ENCODE measurements at places on chromosomes 6 and 20.
A peak's percentile ranks its signal among the peaks of the same experiment; 100 is the strongest.

- H3K4me3 ChIP-seq, result no peak overlapping the region
- H3K4me1 ChIP-seq, result no peaks in the 10 kb centered on the region
- no peak overlapping the region for H3K27ac ChIP-seq
- no peaks in the 10 kb centered on the region for H3K27me3 ChIP-seq
- no peaks in the 10 kb centered on the region for H3K36me3 ChIP-seq
- no peak for DNase-seq
Measured at GRCh38 chr6:111524252-111524651, 41.2 kb upstream of the REV3L start.

GRCh38 chr6:15528870-15529269 lies 134.0 kb downstream of the DTNBP1 start:
- peaks cover 11% of the 10 kb centered on the region for H3K4me1 ChIP-seq
- no peak overlapping the region for H3K4me3 ChIP-seq
- no peak overlapping the region for H3K27ac ChIP-seq
- peaks cover 40% of the 10 kb centered on the region for H3K36me3 ChIP-seq

- H3K4me1 ChIP-seq, result no peaks in the 10 kb centered on the region
- H3K27ac ChIP-seq, result no peak overlapping the region
- H3K4me3 ChIP-seq, result no peak overlapping the region
- no peaks in the 10 kb centered on the region for H3K36me3 ChIP-seq
- DNase-seq, result no peak
Measured at GRCh38 chr6:134689641-134690040, 260.3 kb downstream of the ALDH8A1 start.

DNA sequence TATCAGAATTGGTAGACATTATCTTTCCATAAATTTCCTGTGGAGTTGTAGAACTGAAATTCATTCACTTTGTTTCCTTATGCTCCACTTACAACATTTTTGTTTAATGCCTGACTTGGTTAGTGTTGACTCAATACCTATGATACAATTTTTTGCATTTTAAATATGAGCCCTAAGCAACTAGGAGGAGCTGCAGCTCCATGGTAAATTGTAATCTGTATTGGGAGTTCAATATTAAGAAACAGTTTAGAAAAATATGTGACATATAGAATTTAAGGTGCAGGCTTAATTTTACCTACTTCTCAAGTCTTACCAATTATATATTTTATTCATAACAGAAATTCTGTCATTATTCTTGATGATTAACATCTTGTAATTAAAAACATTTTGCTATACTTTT lies 868.3 kb downstream of the EYS start:
- no peaks in the 10 kb centered on the region for H3K36me3 ChIP-seq
- no peak overlapping the region for H3K4me3 ChIP-seq
- DNase-seq, result peak; percentile 21
- H3K27ac ChIP-seq, result no peak overlapping the region
- no peaks in the 10 kb centered on the region for H3K27me3 ChIP-seq

- H3K36me3 ChIP-seq, result no peaks in the 10 kb centered on the region
- H3K27ac ChIP-seq, result no peak overlapping the region
- H3K27me3 ChIP-seq, result peaks cover 16% of the 10 kb centered on the region
- no peak for DNase-seq
- H3K4me3 ChIP-seq, result no peak overlapping the region
Measured at GRCh38 chr20:4519534-4519933, 202.2 kb upstream of the PRND start.

DNA sequence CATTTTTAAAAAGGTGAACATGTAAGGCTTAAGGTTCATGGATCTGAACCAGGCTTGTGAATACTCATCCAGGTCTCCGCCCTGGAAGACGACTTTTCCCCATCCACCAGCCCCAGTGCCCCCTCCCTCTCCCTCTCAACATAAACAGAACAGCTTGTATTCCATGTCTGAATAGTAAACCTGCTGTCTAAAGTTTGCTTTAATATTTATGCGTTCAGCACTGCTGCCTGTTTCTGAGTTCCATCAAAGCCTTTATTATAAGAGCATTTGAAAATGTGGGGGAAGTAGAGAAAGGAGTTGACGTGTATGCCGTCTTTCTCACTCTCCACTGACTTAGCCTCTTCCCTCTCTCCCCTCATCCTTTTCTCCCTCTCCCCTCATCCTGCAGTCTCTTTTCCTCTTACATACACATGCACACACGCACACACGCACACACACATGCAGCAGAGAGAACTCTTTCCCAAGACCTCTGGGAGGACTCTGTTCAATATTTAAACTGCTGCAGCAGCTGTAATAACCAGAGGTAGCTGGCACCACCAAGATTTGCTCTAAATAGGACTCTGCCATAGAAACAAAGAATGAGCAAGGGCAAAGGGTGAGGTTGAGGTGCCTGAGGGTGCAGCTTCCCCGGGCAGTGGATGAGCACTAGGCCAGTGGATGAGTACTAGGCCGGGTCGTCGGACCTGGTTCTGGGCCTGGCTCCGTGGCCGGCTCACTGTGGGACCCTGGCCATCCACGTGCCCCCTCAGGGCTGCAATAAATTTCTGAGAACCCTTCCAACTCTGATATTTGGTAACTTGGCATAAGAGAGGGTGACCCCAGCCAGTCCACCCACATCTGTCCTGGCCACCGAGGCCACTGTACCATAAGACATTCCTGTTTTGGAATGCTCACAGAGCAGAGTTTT lies 35.4 kb upstream of the VSTM2L start:
- no peaks in the 10 kb centered on the region for H3K27me3 ChIP-seq
- DNase-seq, result peak; percentile 11
- no peak overlapping the region for H3K4me3 ChIP-seq
- H3K36me3 ChIP-seq, result peaks cover 50% of the 10 kb centered on the region
- H3K4me1 ChIP-seq, result peaks cover 1% of the 10 kb centered on the region

- peak; percentile 19 for DNase-seq
- no peaks in the 10 kb centered on the region for H3K36me3 ChIP-seq
- no peak overlapping the region for H3K27ac ChIP-seq
- no peak overlapping the region for H3K4me3 ChIP-seq
- H3K27me3 ChIP-seq, result no peaks in the 10 kb centered on the region
Measured at GRCh38 chr6:84897988-84898594, 133.7 kb upstream of the TBX18 start.

- H3K4me1 ChIP-seq, result peaks cover 2% of the 10 kb centered on the region
- no peaks in the 10 kb centered on the region for H3K36me3 ChIP-seq
- no peak overlapping the region for H3K27ac ChIP-seq
- DNase-seq, result no peak
- H3K4me3 ChIP-seq, result no peak overlapping the region
Measured at GRCh38 chr6:112470376-112470775, 123.2 kb downstream of the RFPL4B start.

DNA sequence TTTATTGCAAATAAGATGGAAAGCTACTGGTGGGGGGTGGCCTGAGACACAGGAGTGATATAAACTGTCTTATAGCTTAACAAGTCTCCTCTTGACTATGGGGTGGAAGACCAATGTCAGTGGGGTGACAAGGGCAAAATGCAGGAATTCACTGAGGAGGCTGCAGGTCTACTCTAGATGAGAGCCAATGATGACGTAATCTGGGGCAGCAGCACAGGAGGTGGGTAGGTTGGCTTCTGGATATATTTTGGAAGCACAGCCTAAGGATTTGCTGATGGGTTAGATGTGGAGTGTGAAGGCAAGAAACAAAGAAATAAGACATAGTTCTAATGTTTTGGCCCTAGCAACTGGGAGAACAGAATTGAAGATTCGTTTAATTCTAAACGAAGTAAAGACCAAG lies 253.2 kb downstream of the PTPRT start:
- no peak for DNase-seq
- no peaks in the 10 kb centered on the region for H3K36me3 ChIP-seq
- H3K27ac ChIP-seq, result no peak overlapping the region

GRCh38 chr20:22974354-22974753 lies 60.8 kb upstream of the SSTR4 start:
- no peak overlapping the region for H3K27ac ChIP-seq
- peaks cover 42% of the 10 kb centered on the region for H3K27me3 ChIP-seq
- DNase-seq, result peak; percentile 21
- H3K4me1 ChIP-seq, result no peaks in the 10 kb centered on the region
- no peaks in the 10 kb centered on the region for H3K36me3 ChIP-seq

DNA sequence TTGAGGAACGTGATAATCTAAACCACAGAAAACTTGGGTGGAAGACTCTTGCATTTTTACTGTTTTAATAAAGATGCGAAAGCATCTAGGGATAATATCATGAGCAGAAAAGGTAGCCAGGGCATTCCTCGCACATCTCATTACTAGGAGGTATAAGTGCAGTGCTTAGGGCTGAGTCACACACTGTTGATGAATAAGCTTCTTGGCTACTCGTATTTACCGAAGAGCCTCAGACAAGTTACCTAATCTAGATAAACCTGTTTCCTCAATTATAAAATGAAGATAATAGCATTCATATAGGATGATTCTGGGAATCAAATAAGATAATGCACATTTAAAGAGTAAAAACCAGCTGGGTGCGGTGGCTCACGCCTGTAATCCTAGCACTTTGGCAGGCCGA lies 780 bp upstream of the KIAA0319 start:
- H3K27me3 ChIP-seq, result peaks cover 4% of the 10 kb centered on the region
- H3K4me1 ChIP-seq, result peaks cover 9% of the 10 kb centered on the region
- H3K36me3 ChIP-seq, result peaks cover 19% of the 10 kb centered on the region

DNA sequence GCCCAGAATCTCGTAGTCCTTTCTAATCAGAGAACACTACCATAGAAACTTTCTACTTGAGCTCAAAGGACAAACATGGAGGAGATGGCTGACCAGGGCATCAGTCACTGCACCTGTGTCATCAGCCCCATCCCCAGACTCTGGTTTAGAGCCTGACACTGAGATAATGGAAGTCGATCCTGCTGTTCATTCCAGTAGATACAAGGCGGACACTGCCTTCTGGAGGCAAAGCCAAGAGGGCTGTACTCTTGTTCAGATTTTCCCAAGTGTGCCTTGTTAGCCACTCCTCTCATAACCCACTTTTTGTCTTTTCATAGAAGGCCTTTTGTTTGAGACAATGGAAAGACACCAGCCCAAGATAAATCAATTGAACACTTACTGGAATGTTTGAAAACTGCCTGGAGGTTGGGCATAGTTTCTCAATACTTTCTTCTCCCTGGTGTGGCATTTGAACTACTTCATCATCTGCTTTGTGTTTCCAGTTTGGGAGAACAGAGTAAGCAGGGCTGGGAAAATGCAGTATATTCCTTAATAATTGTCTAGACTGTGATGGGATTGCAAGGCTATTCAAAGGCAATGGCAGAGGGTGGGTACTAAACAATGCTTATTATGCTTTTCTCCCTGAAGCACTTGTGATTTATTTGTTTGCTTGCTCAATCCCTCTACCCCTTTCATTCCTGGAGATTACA lies 99.7 kb downstream of the CLIC5 start:
- H3K4me1 ChIP-seq, result peaks cover 1% of the 10 kb centered on the region
- H3K36me3 ChIP-seq, result no peaks in the 10 kb centered on the region
- no peak overlapping the region for H3K27ac ChIP-seq
- no peak overlapping the region for H3K4me3 ChIP-seq
- DNase-seq, result no peak

GRCh38 chr20:1108437-1108920 lies 9.9 kb upstream of the PSMF1 start:
- H3K27ac ChIP-seq, result no peak overlapping the region
- no peaks in the 10 kb centered on the region for H3K36me3 ChIP-seq
- peak; percentile 52 for DNase-seq
- H3K4me3 ChIP-seq, result no peak overlapping the region

DNA sequence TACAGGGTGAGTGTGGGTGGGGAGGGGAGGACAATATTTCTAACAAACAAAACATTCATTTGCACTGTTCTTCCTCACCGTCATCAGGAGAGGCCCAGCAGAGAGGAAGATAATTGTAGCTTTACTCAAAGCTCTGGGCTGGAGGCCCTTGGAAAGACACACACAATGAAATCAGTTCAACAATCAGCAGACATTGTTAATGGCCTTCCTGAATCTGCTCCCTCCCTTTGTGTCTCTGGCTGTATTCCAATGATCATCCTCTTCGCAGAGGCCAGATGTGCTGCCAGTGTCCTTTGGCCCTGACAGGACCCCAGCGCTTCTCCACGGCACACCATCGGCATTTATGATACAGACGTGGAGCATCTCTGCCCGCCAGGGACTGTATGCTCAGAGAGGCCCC lies 44.6 kb upstream of the LRFN2 start:
- no peak overlapping the region for H3K4me3 ChIP-seq
- H3K27ac ChIP-seq, result no peak overlapping the region
- H3K36me3 ChIP-seq, result no peaks in the 10 kb centered on the region

- H3K27me3 ChIP-seq, result no peaks in the 10 kb centered on the region
- no peak overlapping the region for H3K4me3 ChIP-seq
- DNase-seq, result peak; percentile 86
- no peak overlapping the region for H3K27ac ChIP-seq
Measured at GRCh38 chr20:23106271-23106851, 20.2 kb upstream of the CD93 start.

GRCh38 chr6:103870970-103871369 lies 988.7 kb downstream of the HACE1 start:
- H3K4me3 ChIP-seq, result no peak overlapping the region
- no peaks in the 10 kb centered on the region for H3K4me1 ChIP-seq
- no peak overlapping the region for H3K27ac ChIP-seq
- no peak for DNase-seq
- no peaks in the 10 kb centered on the region for H3K36me3 ChIP-seq

- no peak overlapping the region for H3K4me3 ChIP-seq
- H3K36me3 ChIP-seq, result no peaks in the 10 kb centered on the region
- peaks cover 17% of the 10 kb centered on the region for H3K27me3 ChIP-seq
- no peak overlapping the region for H3K27ac ChIP-seq
- H3K4me1 ChIP-seq, result no peaks in the 10 kb centered on the region
Measured at GRCh38 chr6:14386668-14387067, 269.1 kb downstream of the CD83 start.

- no peak overlapping the region for H3K4me3 ChIP-seq
- H3K27ac ChIP-seq, result no peak overlapping the region
- DNase-seq, result no peak
- H3K36me3 ChIP-seq, result no peaks in the 10 kb centered on the region
Measured at GRCh38 chr20:57787990-57788781, 78.4 kb upstream of the PMEPA1 start.

- H3K4me3 ChIP-seq, result no peak overlapping the region
- no peak for DNase-seq
- no peaks in the 10 kb centered on the region for H3K27me3 ChIP-seq
- H3K27ac ChIP-seq, result no peak overlapping the region
- no peaks in the 10 kb centered on the region for H3K36me3 ChIP-seq
Measured at GRCh38 chr6:91874971-91875370, 1288.1 kb upstream of the MAP3K7 start.

DNA sequence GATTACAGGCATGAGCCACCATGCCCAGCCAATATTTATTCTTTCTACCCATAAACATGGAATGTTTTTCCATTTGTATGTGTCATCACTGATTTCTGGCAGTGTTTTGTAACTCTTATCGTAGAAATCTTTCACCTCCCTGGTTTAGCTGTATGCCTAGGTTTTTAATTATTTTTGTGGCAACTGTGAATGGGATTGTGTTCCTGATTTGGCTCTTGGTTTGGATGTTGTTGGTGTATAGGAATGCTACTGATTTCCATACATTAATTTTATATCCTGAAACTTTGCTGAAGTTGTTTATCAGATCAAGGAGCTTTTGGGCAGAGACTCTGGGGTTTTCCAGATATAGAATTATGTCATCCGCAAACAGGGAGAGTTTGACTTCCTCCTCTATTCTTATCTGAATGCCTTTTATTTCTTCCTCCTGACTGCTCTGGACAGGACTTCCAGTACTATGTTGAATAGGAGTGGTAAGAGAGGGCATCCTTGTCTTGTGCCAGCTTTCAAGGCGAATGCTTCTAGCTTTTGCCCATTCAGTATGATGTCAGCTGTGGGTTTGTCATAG lies 198.6 kb downstream of the ZDHHC14 start:
- H3K27ac ChIP-seq, result no peak overlapping the region
- no peaks in the 10 kb centered on the region for H3K36me3 ChIP-seq
- H3K4me1 ChIP-seq, result no peaks in the 10 kb centered on the region
- H3K27me3 ChIP-seq, result no peaks in the 10 kb centered on the region
- no peak overlapping the region for H3K4me3 ChIP-seq
